ENCODE measurements at places on chromosomes 11 and 22. TPM values are rescaled to one million over a fixed set of nuclear protein-coding genes. Genes with fewer than 3 reads are reported as not detected.
A peak's percentile ranks its signal among the peaks of the same experiment; 100 is the strongest.

DNA sequence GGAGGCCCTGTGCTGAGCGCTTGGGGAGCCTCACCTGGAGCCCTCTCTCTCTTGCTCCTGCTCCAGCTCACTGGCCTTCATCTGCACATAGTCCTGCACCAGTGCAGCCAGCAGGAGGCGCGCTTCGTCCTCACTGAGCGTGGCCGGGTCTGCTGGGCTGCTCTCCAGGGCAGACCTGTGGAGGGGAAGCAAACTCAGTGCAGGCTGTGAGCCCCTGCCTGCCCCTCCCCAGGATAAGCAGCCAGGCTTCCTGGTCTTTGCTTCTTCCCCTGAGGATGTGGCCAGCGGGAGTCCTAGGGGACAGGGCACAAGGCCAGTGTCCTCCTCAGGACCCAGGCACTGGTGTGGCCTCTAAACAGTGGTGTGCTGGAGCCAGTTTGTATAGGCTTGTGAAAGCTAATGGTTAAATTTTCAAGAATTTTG lies 2.2 kb downstream of the CALCA start:
- peak; percentile 18 for DNase-seq

Gene C1QTNF5
- 9.1 TPM for total RNA-seq

Gene PHOX2A
- total RNA-seq: not detected

Gene MUC6
- not detected for total RNA-seq

Gene ARHGAP20
- total RNA-seq: 0.58 TPM

DNA sequence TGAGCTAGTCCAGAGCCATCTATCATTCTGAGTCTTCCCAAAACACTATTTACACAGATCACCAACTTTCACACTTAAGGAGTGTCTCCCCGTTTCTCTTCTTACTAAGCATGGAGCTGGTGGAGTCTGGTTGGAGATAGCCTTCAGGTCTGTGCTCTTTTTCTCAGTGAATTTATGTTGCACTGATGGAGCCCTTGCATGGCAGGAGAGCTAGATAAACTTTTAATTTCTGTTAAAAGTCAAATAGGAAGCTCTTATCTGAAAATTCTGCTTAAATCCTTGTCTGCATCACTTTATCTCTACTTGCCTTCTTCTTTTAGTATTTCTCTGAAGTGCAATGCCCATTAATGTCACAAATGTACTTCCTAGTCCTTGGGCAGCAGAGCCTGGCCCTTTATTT lies 63.4 kb downstream of the ST3GAL4 start:
- DNase-seq: no peak

GRCh38 chr11:6755303-6755952 lies 16.3 kb downstream of the OR2AG2 start:
- peak; percentile 27 for DNase-seq
